ENCODE measurements at places on chromosomes 5 and 9.
A peak's percentile ranks its signal among the peaks of the same experiment; 100 is the strongest.

- peak; percentile 33 for DNase-seq
These were observed 238.4 kb downstream of the ARRDC3 start for GRCh38 chr5:91144491-91145332.

DNA sequence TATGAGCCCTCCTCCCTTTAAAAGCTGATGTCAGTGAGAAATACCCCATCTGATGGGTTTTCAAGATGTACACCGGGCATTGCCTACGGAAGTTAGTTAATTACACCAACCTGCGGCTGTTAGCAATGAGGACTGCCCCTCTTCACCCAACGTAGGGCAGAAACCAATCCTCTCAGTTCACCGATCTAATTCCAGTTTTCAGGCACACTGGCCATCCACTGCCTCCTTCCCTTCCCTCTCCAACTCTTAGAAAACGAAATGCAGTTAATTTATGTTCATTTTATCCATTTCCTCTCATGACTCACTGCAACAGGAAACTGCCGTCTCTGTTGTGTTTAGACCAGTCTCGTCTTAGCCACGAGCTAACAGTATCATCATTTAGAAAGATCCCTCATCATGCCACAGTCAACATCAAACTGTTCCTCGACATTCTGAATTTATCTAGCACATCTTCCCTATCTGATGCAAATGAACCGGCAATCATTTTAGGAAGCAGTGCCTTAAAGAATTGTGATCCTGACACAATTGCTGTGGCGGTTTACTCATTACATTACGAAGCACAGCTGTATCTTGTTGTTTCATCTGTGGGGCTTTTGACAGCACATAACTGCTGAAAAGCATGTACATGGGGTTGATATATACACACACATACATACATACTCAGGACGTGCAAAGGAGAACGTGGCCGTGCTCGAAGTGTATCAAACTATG is 168.6 kb downstream of the EFNA5 start:
- peak; percentile 91 for DNase-seq

DNA sequence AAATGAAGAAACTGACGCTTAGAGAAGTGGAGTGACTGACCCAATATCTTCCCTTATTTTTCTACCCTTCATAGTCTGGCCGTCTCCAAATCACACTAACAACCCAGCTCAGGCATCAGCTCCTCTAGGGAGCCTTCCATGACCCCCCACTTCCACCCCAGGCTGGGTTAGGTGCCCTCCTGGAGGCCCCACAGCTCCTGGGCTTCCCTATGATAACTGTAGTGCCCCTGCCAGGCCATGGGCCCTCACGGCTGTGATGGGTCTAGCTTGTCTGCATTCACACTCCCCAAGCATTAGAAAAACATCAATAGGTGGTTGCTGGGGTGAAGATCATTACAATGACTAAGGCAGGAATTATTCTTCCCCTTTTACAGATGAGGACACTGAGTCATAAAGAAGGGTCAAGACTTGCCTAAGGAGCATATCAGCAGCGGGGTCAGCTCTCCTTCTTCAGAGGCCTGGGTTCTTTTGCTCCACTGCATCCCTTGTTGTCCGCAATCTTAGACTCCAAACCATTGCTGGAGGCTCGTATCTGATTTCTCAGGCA is 7.3 kb downstream of the CORO2A start:
- DNase-seq: no peak

DNA sequence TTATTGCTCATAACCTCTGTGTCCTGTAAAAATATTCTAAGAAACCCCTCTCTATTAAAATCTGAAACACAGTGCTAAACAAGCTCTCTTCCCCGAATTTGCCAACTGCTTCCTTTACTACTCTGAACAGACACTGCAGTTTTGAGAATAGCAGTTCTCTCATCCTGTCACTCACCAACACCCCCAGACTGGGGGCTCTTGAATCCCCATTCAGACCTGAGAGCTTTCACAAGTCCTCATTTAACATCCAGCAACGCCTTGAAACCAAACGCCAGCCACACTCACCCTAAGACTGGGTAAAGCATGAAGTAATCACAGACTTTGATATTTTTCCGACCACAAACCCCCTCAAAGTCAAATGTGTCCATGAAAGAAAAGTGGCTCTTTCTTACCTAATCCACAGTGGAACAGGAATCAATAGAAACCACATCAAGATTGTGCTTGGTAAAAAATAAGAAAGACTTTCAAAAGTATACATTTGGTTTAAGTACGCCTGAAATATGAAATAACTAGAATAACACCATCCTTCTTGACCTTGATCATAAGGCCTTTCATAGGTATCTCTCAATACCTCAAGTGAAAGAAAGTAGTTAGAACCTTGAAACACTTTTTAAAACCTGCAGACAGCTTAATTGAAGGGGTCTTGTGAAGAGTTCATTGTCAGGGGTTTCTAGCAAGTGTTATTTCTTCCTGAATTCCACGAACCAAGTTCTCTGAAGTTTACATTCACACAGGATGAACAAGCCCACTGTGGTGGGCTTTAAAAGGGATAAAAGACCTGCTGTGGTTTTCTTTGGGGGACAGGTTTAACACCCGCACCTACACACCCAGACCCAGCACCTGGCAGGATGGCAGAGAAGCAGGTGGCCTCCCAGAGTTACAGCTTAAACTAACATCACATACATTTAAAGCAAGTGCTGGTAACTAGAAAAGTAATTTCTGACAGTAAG is 412.6 kb downstream of the MLLT3 start:
- DNase-seq: no peak

- DNase-seq: no peak
These were observed 106.1 kb downstream of the THBS4 start for GRCh38 chr5:80141147-80141671.
